ENCODE measurements at places on chromosomes 16 and 17.

DNA sequence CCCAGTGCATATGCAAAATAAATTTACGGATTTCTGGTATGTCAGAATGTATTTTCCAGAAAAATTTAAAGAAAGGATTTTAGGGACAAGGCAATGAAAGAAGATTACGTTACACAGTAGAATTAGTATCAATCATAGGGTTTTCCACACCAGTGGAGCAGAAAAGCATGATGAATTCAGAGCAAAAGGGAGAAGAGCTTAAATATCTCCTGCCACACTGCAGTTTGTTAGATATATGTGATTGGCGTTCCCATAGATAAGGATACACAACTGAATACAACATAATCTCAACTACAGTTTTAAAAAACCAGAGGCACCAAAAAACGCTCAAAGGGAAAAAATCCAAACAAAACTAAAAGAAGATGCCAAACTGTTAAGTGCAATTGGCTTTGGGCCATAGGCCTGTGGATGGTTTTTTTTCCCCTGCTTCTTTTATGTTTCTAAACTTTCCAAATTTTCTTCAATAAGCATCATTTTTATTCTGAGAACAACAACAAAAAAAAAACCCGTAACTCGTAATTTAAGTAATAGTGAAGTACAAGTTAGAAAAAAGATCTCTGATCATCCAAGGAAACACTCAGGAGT lies 22.3 kb downstream of the MARF1 start:
- no peak for DNase-seq

DNA sequence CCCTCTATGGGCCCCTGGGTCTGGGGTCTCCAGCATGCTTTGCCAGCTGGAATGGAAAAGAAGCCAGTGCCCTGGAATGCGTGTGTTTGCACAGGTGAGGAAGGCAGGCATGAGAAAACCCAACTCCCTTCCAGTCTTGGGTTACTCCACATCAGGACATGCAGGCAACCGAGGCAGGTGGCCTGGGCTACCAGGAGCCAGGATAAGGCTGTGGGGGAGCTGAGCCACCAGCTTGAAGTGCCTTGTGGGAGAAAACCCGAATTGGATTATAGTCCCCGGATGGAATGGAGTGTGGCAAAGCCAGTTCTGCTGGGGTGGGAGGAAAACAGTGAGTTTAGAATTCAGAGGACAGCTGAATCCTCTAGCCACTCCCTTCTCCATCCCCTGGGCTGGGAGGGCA lies 7.2 kb downstream of the SRCIN1 start:
- DNase-seq: peak; percentile 64

GRCh38 chr17:2138761-2139160 lies 83.9 kb downstream of the HIC1 start:
- DNase-seq: no peak

DNA sequence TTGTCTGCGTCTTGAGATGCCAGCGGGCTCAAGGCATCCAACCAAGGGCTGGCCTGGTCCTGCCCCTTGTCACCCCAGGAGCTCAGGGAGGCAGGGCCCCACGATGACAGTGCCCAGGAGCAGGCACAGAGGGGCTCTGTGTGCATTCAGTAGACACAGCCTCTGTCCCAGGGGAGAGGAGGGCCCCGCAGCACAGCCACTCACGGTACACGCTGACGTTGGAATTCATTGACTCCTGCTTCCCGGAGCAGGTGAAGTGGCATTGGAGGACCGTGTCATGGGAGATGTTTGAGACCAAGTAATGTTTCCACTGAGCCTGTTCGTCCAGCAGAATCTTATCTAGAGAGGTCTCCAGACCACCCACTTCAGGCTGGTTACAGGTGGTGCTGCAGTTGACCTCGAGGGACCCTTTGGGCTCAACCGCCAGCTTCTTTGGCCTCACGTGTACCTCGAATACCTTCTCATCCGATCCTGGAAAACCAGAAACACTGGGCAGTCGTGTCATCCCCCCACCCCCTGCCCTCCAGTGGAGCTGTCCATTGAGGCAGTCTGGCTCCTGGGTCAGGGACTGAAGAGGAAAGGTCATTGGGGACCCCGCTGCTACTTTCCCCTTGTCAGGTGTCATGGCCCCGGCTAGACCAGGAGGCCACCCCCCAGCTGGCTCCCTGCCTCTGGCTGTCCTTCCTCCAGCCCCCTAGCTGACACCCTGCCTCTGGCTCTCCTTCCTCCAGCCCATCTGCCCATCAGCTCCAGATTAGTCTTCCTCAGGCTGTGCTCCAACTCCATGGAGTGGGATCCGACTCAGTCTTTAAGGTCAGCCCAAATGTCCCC lies 7.0 kb downstream of the PRR29 start:
- DNase-seq: no peak

- no peak for DNase-seq
Measured at GRCh38 chr17:8125947-8126490, 2.1 kb upstream of the HES7 start.

DNA sequence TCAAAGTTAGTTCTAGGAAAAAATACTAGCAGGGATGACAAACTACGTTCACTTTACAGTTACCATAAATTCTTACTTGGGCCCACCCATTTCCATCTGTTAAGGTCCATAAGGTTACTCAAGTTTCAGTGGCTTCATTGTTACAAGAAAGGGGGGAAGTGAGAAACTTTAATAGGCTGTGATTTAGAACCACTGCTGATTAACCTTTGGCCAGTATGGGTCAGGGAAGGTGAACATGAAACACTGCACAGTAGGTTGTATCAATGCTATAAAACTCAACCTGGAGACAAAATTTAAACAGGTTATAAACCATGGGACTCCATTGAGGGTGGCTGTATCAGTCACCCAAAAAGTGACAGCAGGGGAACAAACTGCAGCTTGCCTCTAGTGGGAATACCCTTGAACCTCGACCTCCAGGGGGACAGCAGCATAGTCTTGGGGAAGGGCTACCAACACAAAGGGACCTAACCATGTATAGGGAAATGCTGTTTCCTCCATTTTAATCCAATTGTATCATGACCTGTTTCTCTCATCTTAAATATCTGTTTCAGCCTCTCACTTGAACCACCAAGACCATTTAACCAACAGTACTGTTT lies 10.4 kb downstream of the PTRH2 start:
- DNase-seq: no peak

DNA sequence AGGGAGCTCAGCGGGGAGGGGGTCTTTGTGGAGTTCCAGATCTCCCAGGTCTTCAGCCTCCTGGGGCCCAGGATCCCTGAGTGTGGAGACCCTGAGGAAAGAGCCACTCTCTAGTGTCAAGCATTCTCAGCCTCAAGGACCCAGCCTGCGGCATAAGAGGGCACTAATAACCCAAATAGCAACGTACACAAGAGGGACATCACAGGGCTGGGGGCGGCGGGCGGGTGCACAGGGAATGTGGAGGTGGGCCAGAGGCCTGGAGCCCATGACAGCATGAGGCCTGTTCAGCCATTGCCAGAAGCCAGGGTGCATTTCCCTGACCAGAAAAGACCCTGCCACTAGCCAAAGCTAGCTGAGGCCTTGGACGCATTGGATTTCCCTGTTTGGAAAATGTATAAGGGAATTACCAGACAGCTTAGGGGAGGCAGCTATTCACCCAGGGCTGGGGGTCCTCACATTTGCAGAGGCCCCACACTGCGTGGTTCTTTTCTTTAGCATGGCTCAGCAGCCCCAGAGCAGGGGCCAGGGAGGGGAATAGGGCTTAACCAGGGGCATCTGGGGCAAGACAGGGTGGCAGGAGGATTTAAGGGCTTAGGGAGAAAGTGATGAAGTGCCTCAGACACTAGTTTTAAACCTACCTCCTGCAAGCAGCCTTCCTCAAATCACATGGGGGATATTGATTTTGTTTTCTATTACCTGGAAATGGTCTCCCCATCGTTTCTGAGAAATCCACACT lies 13.5 kb upstream of the ALOX15B start:
- DNase-seq: no peak

- peak; percentile 41 for DNase-seq
Measured at GRCh38 chr16:89289428-89290395, 72.2 kb downstream of the ZNF778 start.

- DNase-seq: no peak
Measured at GRCh38 chr16:27052007-27052406, 14.7 kb upstream of the C16orf82 start.

- DNase-seq: no peak
Measured at GRCh38 chr16:80457871-80458270, 82.9 kb upstream of the DYNLRB2 start.

DNA sequence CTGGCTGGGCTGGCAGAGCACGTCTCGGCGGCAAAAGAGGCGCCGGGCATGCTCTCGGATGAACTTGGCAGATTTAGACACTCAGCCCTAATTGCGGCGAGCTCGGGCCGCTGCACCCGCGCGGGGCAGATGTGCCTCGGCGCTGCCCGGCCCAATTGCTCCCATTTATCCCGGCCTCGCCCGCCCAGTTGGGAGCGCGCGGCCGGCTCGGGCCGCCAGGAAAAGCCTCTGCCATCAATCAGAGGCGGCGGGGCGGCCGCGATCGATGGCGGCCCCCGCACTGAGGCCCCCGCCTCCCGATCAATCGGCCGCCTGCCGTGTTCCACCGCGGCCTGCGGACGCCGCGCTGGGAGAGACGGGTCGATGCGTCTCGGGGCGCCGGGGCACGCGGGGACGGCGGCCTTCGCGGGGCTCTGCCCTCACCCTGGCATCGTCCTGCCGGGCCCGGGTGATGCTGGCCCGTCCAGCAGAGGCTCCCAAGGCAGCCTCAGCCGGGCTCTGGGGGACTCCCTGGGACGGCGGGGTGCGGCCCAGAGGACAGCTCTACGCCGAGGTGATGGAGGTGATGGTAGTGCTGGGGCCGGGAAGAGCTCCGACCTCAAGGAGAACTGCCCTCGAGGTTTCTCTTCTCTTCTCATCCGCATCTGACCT lies 200.9 kb upstream of the N4BP1 start:
- no peak for DNase-seq

DNA sequence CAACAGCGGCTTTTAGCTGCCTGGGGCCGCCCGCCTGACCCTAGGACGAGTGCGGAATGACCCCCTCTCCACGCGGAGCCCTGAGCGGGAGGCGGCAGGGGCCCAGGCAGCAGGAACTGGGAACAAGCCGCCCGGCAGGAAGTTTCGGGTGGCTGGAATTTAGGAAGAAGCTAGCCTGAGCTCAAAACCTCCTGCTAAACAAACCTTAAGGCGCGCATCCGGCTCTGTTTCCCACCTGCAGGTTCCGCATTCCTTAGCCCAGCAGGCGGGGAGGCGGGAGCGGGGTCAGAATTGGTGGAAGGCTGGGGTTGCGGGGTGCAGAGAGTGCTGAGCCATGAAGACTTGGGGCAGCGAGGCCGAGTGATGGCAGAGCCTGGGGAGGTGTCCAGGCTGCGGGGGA lies 813.9 kb downstream of the KCNJ18 start:
- no peak for DNase-seq

DNA sequence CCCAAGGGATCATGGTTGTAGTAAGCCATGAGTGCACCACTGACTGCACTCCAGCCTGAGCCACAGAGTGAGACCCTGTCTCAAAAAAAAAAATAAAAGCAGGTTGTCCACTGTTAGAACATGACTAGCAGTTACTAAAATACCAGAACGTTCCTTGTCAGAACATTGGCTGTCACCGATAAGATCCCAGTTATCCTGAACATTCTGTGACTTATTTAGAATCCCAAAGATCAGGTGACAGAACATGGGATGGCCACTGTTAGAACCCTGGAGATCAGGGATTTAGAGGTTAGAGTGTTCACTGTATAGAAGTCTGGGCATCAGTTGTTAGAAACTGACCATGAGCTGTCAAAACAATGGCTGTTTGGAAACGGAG lies 8.6 kb downstream of the CES4A start:
- DNase-seq: no peak

DNA sequence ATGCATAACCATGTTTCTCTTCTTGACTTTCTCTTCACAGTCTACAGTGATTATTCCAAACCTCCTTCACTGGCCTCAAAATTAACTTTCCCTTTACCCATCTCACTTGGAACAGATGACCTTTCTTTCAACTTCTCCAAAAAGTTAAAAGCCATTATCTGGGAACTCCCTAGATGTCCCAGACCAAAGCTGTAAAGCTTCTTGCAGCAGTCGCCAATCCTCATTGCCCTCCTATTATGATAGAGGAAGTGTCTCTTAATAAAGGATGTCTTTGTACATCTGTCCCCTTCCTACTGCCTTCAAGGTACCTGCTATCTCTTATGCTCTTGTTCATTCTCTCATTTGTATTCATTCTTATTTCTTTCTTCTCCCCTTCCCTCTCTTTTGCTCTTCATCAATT lies 127.5 kb downstream of the MRTFB start:
- DNase-seq: no peak

DNA sequence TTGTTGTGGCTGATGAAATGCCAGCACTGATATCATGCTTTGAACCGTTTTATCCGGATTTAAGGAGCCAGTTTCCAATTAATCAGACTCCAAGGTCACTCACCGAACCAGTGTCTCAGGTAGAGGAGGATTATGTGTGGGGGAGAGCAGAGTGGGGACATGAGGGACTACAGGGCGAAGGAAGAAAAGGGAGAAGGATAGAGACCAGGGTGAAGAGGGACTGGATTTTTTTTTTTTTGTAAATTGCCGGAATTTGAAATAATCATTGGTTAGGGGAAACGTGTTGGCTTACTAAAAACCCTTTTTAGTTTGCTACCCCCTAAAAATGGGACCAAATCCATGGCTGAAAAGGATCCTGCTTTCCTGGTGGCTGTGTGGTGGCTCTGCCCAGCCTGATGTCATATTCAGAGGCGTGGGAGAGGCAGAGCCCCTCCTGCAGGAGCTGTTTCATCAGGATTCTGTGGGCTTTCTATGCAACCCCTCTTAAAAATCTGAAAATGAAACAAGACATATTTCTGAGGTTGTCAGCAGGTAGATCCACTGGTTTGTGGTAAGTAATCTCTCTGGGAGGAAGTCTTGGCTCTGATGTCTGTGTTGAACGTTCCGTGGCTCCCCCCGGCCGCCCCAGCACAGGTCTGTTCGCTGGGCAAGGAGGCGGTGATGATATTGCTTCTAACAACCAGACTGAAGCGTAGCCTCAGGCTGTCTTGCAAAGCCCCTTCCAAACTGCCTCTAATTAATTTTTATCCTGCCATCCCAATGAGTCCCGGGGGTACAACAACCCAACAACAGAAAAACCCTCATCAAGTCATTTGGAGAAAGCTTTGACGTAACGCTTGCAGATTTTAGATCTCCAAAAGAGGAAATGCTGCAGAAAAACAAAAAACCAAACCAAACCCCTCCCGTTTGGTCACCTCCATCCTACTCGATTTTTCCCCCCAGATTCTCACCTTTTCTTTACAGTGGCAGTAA lies 143.0 kb upstream of the ZFHX3 start:
- no peak for DNase-seq

- no peak for DNase-seq
Measured at GRCh38 chr16:2924901-2925755, 13.4 kb downstream of the FLYWCH1 start.
